ENCODE measurements at places on chromosomes 3 and 15.

DNA sequence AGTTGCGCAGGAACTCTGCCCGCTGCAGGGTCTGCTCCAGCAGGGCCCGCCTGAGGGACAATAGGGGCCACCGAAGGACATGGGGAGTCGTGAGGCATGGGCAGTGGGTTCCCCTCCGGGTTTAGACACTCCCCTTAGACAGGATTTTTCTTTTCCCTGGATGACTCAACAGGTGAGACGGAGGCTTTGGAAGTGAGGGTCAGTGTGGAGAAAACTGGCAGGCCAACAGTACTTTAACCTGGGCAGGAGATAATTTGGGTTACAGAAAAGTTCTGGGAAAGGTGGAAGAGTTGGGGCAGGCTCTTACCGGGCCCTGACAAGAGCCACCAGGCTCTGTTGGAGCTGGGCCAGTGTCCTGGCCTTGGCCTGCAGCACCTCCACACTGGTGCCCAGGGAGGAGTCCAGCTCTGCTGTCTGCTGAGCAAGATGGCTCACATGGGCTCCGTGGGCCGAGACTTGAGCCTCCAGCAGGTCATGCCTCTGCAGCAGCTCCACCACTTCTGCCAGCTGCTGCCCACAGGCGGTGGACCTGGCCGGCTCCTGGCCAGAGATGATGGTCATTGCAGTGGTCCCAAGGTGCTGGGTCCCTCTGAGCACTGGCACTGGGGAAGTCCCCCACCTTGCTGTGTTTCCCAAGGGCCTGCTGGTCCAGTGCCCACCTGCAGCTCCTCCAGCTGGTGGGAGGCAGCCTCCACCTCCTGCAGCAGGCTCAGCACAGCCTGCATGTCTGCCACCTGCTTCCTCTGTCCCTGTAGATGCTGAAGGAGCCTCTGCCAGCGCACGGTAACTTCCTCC, 11.0 kb downstream of the SPTBN5 start:
- DNase-seq = no peak

- peak; percentile 26 for DNase-seq
Observed at GRCh38 chr15:60720493-60721256, 241.7 kb upstream of the ICE2 start.

DNA sequence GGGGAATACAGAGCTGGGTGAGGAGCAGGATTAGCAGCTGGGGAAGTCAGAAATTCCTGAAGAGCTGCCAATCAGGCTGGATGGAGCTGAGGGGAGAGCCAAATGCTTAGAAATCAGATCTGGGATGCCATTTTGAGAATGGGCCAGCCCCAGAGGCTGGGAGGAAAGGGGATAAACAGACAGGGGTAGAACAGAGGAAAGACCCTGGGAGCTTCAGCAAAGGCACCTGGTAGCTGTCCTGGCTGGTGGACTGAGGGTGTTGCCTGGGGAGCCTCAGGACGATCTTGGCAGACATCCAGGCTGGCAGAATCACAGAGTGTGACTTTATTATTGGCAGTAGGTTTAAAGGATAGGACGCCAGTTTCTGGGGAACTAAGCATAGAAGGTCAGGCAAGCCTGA, 97.8 kb downstream of the SQOR start:
- no peak for DNase-seq

DNA sequence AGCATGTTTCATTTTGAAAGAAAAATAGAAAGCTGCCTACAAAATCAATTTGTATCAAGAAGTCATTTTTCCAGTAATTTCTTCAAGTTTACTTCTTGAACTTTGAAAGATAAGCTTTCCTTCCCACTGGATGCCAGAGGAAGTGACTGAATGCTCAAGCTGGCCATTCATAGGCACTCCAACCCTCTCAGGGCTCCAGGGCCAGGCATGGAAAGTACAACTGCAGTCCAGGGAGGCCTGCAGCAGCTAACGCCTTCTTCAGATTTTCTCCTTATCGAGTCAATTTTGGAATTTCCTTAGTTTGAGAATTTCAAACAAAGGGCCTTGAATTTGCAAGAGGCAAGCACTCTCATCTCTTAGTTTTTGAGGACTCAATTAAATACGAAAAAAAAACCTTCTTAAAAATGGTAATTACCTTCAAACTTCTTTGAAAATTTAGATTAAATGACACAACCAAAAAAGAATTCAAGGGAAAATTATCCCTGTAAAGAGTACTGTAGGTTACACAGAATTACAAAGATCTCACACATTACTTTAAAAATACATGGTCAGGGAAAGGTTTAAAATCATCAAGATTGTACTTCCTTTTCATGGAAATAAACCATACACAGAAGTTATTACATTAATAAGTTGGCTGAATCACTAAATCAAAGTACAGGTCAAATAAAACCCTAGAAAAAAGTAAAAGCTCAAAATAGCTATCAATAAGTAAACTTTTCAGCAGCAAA, 2.5 kb downstream of the UBP1 start:
- DNase-seq = no peak

DNA sequence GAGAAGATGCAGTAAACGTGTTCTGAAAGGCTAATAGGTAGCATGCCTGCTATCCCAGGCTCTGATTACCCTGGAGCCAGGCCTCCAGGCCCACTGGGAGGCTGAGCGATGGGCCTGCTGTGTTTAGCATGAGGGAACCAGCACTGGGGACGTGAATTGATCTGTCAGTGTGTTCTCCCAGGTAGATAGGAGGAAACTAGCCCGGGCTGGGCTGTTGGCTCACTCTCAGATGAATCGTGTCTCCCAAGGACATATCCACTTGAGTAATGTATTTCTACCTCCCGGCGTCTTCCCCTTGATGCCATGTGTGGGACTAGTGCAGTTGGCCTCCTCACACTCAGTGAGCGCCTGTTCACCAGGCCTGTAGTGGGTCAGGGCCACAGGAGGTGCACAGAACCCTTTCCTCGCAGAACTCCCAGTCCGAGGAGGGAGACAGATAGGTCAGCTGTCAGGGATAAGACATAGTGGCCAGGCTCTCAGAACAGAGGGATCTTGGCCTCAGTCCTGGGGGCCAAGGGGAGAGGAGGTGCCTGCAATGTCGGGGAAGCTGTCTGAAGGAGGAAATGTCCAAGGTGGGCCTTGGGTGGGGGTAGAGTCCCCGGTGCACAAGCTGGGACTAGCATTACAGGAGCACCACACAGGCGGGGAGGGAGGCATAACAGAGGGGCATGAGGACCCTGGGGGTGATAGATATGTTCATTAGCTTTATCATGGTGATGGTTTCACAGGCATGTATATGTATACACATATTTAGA, 111.7 kb downstream of the DNAJB8 start:
- DNase-seq = no peak

DNA sequence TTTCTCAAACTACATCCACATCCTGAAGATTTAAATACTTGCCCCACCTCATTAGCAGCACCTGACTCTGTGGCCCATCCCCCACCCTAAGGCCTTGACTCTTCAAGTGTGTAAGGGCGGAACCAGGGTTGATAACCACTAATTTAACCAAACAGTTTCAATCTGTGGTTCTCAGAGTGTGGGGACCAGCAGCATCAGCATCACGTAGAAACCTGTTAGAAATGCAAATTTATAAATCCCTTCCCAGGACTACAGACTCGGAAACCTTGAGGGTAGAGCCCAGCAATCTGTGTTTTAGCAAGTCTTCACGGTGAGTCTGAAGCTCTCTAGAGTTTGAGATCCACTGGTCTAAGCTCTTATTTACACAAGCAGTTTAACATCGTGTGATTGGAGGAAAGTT, 12.4 kb downstream of the GNB4 start:
- DNase-seq = no peak

GRCh38 chr3:50205413-50206276, 574 bp downstream of the SLC38A3 start:
- DNase-seq = peak; percentile 34

DNA sequence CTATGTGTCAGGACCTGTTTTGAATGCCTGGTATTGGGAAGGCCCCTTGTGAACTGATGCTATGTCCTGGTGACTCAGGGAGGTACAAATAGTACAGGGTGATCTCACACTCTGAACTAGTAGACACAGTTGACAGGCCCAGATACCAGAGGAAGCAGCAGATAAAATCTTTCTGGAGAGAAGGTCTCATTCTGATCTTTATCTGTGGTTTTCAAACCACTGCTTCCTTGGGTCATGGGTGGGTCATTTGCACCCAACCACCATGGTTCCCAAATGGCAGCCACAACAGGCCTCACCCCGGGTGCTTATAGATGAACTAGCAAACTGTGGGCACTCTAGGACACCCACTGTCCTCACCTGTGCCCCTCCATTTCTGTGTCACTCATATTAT, 43.4 kb downstream of the PXYLP1 start:
- DNase-seq = no peak

DNA sequence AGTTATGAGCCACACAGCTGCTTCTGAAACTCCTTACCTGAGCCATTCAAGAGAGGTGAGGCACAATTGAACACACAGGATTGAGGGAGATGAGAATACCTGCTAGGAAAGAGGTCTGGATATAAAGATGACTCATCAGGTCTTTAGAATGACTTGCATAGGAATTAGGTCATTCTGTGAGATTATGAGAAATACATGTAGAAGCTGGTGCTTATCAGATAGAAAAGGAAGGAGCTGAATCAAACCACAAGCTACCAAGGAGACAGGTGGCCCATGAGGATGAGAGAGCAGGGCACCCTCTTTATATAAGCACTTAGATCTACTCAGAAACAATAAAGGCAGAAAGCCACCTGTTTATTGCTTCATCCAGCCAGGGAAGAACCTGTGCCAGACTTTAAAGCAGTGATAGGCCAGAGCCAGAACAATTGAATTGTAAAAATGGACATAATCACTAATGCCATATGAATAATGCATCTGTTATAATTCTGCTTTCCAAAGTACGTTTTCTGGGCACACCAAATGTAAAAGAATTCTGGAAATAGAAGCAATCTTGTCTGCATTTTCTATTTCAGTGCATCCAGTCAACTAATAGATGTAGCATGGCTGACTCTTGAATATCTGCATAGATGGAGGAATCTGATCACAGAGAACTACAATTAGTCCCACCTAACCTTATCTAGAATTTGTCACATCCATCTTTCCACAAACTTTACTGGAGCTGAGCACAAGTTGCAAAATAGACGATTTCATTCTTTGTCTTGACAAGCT, 74.9 kb downstream of the PIK3R4 start:
- DNase-seq = no peak

- DNase-seq = no peak
Observed at GRCh38 chr3:123930445-123930844, 30.6 kb downstream of the CCDC14 start.

GRCh38 chr15:42313463-42313862, 40.2 kb upstream of the TMEM87A start:
- DNase-seq = no peak

DNA sequence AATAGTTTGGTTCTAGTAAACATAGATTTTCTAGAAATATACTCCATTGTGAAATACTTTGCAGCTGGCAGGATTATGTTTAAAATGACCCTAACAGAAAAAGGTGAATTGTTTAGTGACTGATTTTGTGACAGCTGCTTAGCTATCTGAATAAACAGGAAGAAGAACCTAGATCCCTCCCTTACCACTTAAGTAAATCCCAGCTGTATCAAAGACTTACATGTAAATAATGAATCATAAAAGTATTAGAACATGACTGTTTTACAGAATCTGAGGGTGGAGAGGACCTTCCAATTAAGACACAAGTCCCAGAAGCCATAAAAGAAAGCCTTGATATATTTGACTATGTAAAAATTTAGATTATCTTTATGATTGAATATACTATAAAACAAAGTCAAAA, 15.9 kb downstream of the SLC49A4 start:
- no peak for DNase-seq

DNA sequence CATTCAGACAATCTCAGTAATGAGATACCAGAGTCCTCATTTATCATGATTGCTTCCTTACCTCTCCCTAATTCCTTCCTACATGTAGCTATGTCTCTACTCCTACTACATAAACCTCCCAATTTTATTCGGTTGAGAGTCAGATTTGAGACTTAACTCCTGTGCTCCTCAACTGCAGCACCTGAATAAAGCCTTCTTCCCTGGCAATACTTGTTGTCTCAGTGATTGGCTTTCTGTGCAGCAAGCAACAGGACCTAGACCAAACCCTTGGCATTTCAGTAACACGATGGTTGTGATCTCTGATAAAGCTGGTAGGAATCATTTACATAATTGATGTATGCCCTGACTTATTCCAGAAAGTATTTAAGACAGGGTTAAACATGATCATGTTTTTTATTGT, 106.7 kb upstream of the NANOGP8 start:
- no peak for DNase-seq

DNA sequence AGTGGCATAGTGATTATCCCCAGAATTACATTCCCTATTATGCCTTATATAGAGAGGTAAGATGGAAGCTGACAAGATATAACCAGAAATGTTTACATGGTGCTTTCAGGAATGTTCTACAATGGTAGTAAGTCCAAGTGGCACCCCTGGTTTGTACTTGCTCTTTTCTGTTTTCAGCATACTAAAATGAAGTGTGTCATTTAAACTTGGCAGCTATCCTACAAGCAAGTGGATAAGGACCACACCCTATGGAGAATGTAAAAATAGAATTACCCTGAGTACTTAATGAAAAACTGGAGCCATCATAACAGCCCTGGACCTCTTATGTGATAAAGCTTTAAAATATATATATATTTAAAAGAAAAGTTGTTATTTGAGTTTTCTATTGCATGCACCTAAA, 1012.7 kb upstream of the CADM2 start:
- DNase-seq = no peak

DNA sequence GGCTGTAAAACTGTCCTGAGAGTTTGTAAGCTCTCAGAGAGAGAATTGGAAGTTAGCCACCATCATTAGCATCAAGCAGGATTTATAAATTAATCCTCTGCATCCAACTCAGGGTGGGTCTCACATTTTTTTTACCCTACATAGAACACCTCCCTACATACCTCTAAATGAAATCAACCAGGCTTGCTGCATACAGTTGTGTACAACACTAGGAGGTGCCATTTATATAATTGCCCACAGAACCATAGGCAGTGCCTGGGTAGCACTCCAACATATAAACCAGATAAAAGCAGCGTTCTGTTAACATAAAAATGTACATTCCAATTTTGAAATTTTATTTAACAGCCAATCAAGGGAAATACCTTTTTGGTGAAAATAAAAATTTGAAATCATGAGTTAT, 48.2 kb upstream of the SELENOK start:
- DNase-seq = no peak

DNA sequence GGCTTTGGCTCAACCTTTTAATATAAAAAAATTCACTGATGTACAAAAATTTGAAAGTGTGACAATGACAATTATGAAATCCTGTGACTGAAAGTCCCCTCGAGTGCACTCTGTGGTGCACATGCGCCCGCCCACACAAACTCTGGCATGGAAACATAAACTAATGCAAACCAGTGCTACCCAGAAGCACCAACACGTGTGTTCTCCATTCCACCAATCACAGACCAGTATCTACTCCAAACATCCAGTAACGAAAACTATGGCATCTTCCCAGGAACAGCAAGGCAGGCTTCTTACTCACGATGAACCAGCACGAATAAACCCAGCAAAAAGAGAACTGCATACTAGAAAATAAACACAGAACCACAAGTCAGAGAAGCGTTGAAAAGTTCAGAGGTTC, 11.7 kb upstream of the NMB start:
- DNase-seq = no peak

GRCh38 chr3:175777495-175777894, 918.4 kb downstream of the NAALADL2 start:
- DNase-seq = no peak

- DNase-seq = no peak
Observed at GRCh38 chr3:72516361-72516760, 331.9 kb downstream of the SHQ1 start.
